Prostate gland (tissue), 2 donors: ENCODE measurements at places on chromosomes 3 and 15.
A peak's percentile ranks its signal among the peaks of the same experiment; 100 is the strongest.

GRCh38 chr3:17632401-17633100 is 109.9 kb downstream of the TBC1D5 start:
- H3K27me3 ChIP-seq = no peaks in the 10 kb centered on the region
- no peaks in the 10 kb centered on the region for H3K4me1 ChIP-seq
- H3K4me3 ChIP-seq = no peak overlapping the region
- H3K27ac ChIP-seq = no peak overlapping the region
- DNase-seq = no peak
- no peaks in the 10 kb centered on the region for H3K36me3 ChIP-seq

- no peak for DNase-seq
- H3K27me3 ChIP-seq = no peaks in the 10 kb centered on the region
- H3K4me3 ChIP-seq = no peak overlapping the region
- H3K4me1 ChIP-seq = no peaks in the 10 kb centered on the region
Measured at GRCh38 chr15:31285772-31286261, 40.8 kb upstream of the KLF13 start.

DNA sequence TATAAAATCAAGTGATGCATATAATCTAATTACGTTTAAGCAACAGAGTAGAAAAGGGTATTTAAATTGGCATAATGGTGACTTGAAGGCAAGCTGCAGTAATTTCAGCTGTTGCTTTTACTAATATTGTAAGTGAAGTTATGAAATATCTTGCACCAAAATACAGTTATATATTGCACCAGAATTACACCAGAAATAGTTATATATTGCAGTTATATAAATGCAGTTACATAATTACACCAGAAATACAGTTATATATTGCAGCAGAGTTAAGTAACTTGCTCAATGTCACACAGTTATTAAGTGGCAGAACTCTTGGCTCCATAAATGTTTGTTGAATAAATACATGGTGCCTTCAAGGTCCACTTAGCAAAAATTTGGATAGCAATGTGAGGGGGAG is 51.4 kb downstream of the PCOLCE2 start:
- H3K27ac ChIP-seq = no peak overlapping the region
- H3K36me3 ChIP-seq = no peaks in the 10 kb centered on the region
- no peaks in the 10 kb centered on the region for H3K27me3 ChIP-seq
- H3K4me1 ChIP-seq = no peaks in the 10 kb centered on the region
- H3K4me3 ChIP-seq = no peak overlapping the region

DNA sequence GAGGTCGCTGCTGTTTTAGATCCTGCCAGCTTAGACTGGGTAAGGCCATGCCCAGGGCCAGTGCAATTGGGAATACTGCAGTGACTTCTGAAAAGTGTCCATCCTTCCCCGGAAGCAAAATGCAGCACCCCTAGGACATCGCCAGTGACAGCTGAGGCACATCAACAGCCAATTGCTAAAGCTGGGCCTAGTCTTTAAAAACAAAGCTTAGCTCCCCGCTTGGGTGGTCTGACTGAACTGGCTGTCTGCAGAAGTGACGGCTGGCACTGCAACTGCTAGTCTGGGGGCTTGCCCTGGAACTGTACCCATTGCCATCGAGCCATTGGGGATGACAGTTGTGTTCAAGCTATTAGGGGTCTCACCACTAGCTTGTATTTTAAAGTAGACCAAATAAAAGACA is 4.3 kb downstream of the LYSMD4 start:
- H3K4me1 ChIP-seq = peaks cover 3% of the 10 kb centered on the region
- H3K27ac ChIP-seq = no peak overlapping the region
- H3K36me3 ChIP-seq = no peaks in the 10 kb centered on the region
- DNase-seq = no peak

DNA sequence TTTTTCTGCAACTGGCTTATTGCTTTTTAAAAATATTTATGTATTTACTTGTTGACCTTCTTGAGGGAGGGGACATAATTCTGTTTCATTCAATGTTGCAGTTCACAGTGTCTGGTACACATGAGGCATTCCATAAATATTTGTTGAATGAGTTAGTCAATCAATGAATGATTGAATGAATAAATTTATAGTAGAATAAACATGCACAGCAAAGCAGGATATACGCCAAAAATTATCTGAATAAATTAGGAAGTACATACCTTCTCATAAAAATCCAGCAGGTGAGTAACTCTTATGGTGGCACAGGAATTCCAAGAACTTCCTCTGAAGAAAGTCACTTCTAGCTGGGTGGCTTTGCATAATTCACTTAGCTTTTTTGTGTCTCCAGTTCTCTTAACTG is 469.4 kb upstream of the ATP11B start:
- H3K27ac ChIP-seq = no peak overlapping the region
- H3K27me3 ChIP-seq = no peaks in the 10 kb centered on the region
- H3K4me1 ChIP-seq = no peaks in the 10 kb centered on the region
- no peak for DNase-seq
- no peaks in the 10 kb centered on the region for H3K36me3 ChIP-seq

DNA sequence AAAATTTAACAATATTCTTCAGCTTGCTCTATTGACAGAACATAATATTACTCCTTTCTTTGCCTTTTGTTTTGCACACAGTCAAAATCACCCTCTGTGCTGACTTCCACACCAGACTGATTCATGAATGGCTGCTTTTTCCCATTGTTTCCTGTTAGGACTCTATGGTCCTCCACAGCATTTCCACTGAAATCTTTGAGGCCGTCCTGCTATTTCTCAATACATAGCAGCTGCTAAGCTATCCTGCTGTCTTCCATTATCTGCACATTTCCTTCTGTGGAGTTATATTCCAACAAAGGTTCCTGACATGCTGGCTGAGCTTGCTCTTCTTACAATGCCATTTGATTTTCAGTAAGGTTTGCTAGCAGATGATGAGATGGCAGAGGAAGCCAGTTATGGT is 153.3 kb downstream of the EPHA3 start:
- no peaks in the 10 kb centered on the region for H3K4me1 ChIP-seq
- no peak overlapping the region for H3K4me3 ChIP-seq
- no peaks in the 10 kb centered on the region for H3K27me3 ChIP-seq
- H3K36me3 ChIP-seq = no peaks in the 10 kb centered on the region

GRCh38 chr15:80186597-80186996 is 33.8 kb downstream of the FAH start:
- no peaks in the 10 kb centered on the region for H3K36me3 ChIP-seq
- no peak overlapping the region for H3K4me3 ChIP-seq
- no peak overlapping the region for H3K27ac ChIP-seq
- H3K4me1 ChIP-seq = no peaks in the 10 kb centered on the region
- no peaks in the 10 kb centered on the region for H3K27me3 ChIP-seq
- no peak for DNase-seq

GRCh38 chr15:48814286-48814685 is 3.4 kb upstream of the CEP152 start:
- no peak for DNase-seq
- H3K4me3 ChIP-seq = no peak overlapping the region
- H3K27me3 ChIP-seq = no peaks in the 10 kb centered on the region
- H3K4me1 ChIP-seq = no peaks in the 10 kb centered on the region
- no peak overlapping the region for H3K27ac ChIP-seq

- DNase-seq = no peak
- no peak overlapping the region for H3K4me3 ChIP-seq
- H3K4me1 ChIP-seq = no peaks in the 10 kb centered on the region
- H3K36me3 ChIP-seq = no peaks in the 10 kb centered on the region
Measured at GRCh38 chr3:30752970-30753369, 141.5 kb downstream of the GADL1 start.

- H3K27me3 ChIP-seq = no peaks in the 10 kb centered on the region
- H3K27ac ChIP-seq = no peak overlapping the region
- H3K36me3 ChIP-seq = no peaks in the 10 kb centered on the region
- no peak for DNase-seq
- no peaks in the 10 kb centered on the region for H3K4me1 ChIP-seq
Measured at GRCh38 chr3:195597848-195598247, 14.1 kb upstream of the APOD start.

DNA sequence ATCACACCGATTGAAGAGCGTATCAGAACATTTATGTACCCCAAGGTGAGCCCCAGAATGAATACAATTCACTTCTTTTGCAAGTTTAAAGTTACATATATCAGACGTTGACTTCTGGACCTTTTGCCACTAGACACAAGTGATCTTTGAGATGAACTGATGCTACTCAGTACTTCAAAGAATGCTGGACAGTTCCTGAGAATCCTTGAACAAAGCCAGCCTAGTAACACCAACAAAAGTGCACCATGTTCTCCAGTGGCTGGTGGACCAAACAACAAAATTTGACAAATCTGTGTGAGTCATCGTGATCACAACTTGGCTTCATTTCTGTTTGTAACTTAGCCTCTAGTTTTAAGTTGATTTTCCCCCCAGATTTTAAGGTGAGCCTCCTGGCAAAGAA is 355.7 kb downstream of the SOX2 start:
- no peak for DNase-seq
- no peaks in the 10 kb centered on the region for H3K36me3 ChIP-seq
- no peaks in the 10 kb centered on the region for H3K27me3 ChIP-seq
- no peak overlapping the region for H3K4me3 ChIP-seq
- H3K4me1 ChIP-seq = no peaks in the 10 kb centered on the region

DNA sequence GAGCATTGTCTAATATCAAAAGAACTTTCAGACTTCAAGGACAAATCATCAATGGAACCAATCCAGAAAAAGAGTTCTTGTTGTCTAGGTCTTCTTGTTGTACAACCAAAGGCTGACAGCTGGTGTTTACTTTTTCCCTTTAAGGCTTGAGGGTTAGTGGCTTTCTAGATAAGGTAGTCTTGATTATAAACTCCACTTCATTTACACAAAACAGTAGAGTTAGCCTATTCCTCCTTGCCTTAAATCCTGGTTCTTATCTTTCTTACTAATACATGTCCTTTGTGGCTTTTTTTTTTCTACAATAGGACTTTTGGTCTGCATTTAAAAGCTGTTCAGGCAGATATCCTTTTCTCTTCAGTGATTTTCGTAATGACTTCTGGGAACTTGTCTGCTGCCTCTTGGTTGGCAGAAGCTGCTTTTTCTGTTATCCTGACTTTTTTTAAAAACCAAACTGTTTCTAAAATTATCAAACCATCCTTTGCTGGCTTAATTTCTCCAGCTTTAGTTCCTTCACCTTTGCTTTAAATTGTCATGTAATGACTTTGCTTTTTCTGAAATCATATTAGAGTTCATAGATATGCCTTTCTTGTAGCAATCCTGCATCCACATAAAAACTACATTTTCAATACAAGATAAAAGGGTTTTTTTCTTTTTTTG is 44.8 kb downstream of the STRIT1 start:
- no peaks in the 10 kb centered on the region for H3K4me1 ChIP-seq
- no peak for DNase-seq
- H3K27me3 ChIP-seq = no peaks in the 10 kb centered on the region
- no peaks in the 10 kb centered on the region for H3K36me3 ChIP-seq
- H3K4me3 ChIP-seq = no peak overlapping the region
- H3K27ac ChIP-seq = no peak overlapping the region

GRCh38 chr3:31958701-31959152 is 22.3 kb downstream of the OSBPL10 start:
- no peak overlapping the region for H3K4me3 ChIP-seq
- no peaks in the 10 kb centered on the region for H3K4me1 ChIP-seq
- H3K27ac ChIP-seq = no peak overlapping the region
- no peaks in the 10 kb centered on the region for H3K36me3 ChIP-seq
- DNase-seq = no peak

DNA sequence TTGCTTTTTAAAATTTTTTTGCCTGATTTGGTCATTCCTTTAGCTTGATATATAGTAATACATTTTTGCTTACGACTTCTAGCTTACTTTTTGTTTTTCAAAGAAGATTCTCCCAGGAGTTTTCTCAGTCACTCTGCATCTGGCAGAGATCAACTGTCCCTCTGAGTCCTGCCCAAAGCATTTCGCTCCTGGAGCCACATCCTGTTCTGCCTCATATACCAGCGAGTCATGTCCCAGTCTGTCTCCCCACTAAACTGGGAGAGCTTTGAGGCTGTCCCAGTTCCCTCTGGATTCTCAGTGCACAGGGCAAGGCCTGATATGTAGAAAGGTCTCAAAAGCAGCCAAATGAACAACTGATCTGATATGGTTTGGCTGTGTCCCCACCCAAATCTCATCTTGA is 326.3 kb downstream of the ARRDC4 start:
- H3K27me3 ChIP-seq = no peaks in the 10 kb centered on the region
- no peak overlapping the region for H3K4me3 ChIP-seq
- no peaks in the 10 kb centered on the region for H3K4me1 ChIP-seq
- no peak overlapping the region for H3K27ac ChIP-seq
- no peaks in the 10 kb centered on the region for H3K36me3 ChIP-seq

GRCh38 chr3:41431386-41431785 is 232.1 kb downstream of the CTNNB1 start:
- H3K4me1 ChIP-seq = no peaks in the 10 kb centered on the region
- H3K27ac ChIP-seq = no peak overlapping the region
- H3K4me3 ChIP-seq = no peak overlapping the region
- H3K27me3 ChIP-seq = no peaks in the 10 kb centered on the region

- peak overlapping the region; percentile 97 for H3K27ac ChIP-seq
- no peaks in the 10 kb centered on the region for H3K27me3 ChIP-seq
- peak; percentile 15 for DNase-seq
- H3K4me3 ChIP-seq = peak overlapping the region; percentile 4
- H3K4me1 ChIP-seq = peaks cover 14% of the 10 kb centered on the region
Measured at GRCh38 chr3:184339001-184339400, 1.6 kb downstream of the FAM131A start.

GRCh38 chr15:64456634-64457108 is 3.7 kb upstream of the ZNF609 start:
- H3K4me1 ChIP-seq = peaks cover 8% of the 10 kb centered on the region
- H3K36me3 ChIP-seq = no peaks in the 10 kb centered on the region
- H3K27me3 ChIP-seq = no peaks in the 10 kb centered on the region
- DNase-seq = peak; percentile 10

GRCh38 chr15:80434926-80435720 is 30.9 kb downstream of the ARNT2 start:
- no peaks in the 10 kb centered on the region for H3K27me3 ChIP-seq
- no peaks in the 10 kb centered on the region for H3K4me1 ChIP-seq
- H3K36me3 ChIP-seq = no peaks in the 10 kb centered on the region
- no peak overlapping the region for H3K27ac ChIP-seq

DNA sequence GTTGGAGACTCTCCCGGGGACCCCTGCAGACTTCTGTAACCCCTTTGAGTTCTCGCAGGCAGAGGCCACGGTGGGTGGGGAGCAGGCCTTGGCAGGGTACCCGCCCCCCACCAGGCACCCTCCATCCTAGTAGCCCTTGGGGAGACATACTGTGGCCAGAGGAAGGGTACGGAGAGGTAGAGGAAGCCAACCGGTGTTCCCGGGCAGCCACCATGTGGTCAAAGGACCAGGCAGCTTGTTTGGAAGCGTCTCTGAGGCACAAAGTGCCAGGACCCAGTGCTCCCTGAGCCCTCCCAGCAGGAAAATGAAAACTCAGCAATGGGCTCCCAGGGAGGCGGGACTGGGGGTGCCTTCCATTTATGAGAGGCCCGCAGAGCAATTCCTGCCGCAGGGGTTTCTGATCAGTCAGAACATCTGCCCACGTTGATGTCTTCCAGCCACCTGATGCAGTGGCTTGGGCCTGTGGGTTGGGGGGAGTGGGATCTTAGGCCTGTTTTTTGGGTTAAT is 53.0 kb upstream of the CGNL1 start:
- no peaks in the 10 kb centered on the region for H3K36me3 ChIP-seq
- H3K4me1 ChIP-seq = no peaks in the 10 kb centered on the region
- no peak for DNase-seq

DNA sequence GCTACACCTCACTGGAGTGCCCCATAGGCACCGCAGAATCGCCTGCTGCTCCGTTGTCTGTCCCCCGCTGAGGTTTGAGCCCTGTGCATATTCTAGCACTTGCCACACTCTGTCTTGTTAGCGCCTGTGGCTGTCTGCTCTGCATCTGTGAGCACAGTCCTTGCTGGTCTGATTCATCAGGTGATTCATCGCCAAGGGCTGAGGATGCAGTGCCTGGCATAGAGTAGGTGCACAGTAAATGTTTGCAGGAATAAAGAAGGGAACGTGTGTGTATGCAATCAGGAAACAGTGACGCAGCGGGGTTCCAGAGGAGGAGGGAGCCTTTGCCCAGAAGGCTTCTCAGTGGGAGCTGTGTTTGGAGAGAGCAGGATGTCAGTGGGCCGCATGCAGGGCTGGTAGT is 124.0 kb upstream of the PLXNA1 start:
- DNase-seq = no peak
- no peaks in the 10 kb centered on the region for H3K27me3 ChIP-seq
- H3K36me3 ChIP-seq = no peaks in the 10 kb centered on the region
